ENCODE measurements at places on chromosomes 2 and 18.

DNA sequence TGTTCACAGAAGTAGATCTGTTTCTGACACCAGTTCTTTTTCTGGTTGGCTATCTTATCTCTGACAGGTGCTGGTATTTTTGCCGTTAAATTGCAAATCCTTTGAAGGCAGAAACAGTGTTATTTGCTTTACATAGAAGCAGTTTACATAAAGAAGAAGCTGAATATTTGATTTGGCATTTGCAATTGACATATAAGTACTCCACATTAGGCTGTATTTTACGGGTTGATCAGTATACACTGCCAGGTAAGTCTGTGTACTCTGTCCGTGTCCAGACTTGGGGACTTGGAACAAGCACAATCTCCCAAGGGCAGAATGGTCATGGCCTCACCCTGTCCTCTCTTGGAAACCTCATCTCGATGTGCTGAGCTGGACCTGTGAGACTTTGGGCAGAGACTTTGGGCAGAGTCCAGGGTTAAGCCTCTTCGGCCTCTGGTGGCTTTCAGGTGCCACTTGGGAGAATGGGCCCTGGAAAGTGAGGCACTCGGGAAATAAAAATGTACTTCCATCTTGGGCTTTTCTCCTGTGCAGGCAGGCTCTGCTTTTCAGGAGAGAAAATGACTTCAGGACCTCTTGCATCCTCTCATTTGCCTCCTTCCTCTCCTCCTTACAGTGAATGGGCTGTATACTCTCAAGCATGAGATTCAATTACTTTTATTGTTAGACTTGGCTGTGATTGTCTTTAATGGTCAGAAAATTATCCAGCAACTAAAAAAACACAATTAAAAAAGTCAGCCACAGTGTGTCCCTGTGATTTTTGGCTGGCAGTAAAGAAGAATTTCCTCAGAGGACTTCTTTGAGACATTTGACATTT, 108.5 kb downstream of the RAPGEF4 start:
- DNase-seq: no peak

GRCh38 chr2:200765995-200766660, 45.6 kb upstream of the BZW1 start:
- DNase-seq: peak; percentile 25

DNA sequence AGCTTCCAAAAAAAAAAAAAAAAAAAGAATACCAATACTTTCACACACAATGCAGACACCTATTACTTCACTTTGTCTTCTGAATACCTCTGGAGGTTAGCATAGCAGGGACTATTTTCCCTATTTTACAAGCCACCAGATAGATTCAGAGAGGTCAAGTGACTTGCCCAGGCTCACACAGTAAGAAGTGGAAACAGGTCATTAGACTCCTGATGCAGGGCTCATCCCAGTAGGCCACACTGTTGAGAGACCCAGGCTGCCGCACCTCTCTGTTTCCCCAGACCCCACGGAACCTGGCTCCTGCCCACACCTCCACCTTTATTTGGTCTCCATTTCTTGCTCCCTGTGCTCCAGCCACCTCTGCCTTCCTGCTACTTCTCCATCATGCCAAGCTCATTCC, 19.4 kb downstream of the SMYD1 start:
- no peak for DNase-seq

DNA sequence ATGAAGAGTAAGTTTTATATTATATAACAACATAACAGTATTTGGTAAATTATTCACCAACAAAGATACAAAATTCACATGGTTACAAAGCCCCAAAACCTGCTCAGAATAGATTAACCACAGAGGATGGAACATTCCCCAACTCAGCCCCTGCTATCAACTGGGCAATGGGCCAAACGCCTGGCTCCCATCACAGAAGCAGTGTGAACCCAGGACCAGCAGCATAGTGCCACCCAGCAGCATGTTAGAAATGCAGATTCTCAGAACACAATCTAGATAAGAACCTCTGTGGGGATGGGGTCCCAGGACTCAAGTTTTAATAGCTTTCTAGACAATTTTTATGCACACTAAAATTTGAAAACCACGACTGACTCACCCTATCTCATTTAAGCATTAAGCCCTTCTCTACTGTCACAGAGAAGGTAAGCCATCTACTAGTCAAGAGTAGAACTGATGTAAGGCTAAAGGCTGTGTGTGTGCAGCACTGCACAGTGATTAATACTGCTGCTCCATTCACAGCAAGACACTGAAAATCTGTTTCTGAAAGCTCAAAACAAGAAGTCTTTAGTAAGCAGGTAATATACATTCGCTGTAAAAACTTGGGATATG, 15.2 kb downstream of the AFG3L2 start:
- DNase-seq: peak; percentile 15

DNA sequence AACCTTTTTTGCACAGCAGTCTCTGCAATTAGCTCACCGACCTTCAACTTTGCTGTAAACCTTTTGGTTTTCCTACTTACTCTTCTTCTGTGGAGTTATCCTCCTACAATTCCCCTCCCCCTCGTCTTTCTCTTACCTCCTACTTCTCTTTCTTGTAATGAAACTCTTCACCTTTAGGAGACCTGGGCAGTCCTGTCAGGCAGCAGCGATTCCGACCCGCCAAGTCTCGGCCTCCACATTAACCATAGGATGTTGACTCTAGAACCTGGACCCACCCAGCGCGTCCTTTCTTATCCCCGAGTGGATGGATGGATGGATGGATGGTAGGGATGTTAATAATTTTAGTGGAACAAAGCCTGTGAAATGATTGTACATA, 8.3 kb downstream of the TBR1 start:
- DNase-seq: no peak

DNA sequence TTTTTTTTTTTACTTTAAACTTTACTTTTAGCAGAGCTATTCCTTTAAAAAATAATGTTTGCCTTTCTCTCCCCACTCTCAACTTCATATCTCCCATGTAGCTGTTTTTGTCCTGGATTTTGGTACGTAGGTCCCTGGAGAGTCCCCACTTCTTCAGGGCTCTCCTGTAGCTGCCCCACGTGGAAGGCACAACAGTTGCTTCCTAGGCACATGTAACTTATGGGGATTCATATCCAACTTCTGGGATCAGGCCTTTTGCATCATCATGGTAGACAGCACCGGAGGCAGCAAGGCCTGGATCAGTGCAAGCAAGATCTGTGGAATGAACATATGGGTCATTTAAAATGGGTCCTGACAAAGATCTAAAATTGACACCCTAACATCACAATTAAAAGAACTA, 95.7 kb downstream of the ACAA2 start:
- DNase-seq: no peak

DNA sequence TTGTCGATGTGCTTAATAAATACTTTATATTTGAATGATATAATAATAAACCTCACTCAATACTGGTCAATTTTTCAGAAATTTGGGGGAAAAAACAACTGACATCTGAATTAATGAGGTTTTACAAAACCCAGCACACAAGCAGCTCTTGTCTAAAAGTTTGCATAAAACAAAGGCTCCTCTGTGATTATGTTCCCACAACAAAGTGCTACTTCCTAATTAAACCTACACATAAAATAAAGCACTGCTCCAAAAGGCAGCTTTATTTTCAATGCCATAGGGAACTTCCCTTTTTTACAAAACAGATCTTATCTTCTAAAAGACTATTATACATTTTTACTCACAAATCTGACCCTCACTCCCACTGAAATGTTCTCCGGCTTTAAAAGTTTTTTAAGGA, 47.1 kb downstream of the LAMA1 start:
- no peak for DNase-seq

DNA sequence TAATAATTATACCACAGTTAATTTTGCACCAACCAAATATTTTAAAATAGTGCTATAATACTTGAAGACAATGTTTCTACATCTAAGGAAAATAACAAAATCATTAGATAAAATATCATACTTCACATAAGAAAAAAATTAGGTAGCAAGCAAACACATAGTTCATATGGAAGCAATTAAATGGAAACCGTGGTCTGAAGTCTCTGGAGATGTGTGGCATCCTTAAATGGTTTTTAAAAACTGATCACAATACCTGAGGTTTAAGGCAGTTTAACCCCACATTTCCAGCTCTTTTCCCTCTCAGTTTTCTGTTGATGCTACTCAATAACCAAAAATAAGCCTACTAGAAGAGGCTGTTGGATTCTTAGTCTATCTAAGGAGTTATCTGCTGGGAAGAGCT, 71.3 kb downstream of the ASXL2 start:
- DNase-seq: no peak

GRCh38 chr2:204024503-204024902, 87.9 kb downstream of the ICOS start:
- DNase-seq: peak; percentile 48

DNA sequence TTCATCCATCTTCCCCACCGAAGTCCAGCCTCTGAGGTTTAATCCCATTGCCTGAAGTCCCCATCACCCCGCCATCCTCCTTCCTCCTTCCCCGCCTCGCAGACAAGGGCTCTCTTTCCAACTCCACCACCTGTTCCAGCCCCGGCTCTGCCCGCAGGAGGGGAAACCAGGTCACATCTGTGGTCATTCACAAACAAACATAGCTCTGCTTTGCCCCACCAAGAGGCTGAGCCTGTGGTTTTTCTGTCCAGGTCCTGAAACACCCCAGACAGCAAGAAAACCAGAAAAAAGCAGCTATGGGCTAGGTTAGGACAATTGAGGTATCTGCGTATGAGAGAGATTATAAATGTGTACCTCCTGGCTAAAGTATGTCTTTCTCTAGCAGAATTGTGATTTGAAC, 144.7 kb downstream of the GLI2 start:
- DNase-seq: no peak

DNA sequence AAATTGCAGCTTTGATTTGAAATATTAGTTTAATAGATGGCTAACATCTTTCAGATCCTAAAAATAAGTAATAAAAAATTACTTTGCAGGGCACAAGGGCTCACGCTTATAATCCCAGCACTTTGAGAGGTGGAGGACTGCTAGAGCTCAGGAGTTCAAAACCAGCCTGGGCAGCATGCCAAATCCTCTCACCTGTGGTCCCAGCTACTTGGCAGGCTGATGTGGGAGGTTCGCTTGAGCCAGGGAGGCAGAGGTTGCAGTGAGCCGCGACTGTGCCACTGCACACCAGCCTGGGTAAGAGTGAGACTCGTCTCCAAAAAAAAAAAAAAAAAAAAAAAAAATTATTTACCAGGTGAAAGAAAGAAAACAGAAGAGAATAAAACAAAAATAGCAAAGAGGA, 449.8 kb downstream of the NRXN1 start:
- DNase-seq: no peak

DNA sequence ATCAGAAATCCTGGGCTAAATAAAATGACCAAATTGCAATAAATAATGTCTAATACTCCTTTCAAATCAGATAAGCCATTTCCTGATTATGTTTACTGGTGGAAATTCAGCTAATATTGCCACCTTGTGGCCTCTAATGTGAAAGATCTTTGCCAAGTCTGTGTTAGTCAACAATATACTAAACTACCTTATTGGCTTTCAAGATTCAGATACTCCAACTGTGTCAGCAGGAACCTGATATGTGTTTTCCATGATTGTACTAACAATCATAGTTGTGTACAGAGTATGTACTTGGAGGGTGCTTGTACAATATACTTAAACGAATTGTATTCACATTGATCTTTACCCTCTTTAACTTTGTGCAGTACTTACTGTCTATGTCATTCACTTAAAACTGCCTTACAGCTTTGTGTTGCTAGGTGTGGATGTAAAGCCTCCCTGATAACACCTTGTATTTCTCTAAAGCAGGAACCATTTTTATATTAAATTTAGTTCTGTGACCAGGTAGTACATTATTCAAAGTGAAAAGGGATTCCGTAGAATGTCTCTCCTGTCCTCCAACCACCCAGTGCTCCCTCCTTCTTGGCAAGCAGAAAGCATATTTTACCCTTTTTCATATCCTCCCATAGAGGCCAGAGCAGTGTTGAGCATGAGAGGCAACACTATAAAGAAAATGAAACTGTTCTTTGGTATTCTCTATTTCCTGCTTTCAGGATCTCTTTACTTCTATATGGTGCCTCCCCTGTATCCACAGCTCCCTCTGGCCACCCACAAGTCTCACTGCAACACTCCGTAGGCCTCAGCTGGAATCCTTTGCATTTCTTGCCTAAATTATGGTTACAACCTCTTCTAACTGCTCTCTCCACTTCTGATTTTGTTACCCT, 75.2 kb upstream of the C2orf15 start:
- peak; percentile 67 for DNase-seq

GRCh38 chr2:193336781-193337180, 1142.0 kb upstream of the TMEFF2 start:
- DNase-seq: no peak

- DNase-seq: no peak
Observed at GRCh38 chr2:233473386-233473791, 93.2 kb downstream of the USP40 start.

GRCh38 chr2:172624996-172625395, 69.1 kb downstream of the PDK1 start:
- DNase-seq: peak; percentile 77

DNA sequence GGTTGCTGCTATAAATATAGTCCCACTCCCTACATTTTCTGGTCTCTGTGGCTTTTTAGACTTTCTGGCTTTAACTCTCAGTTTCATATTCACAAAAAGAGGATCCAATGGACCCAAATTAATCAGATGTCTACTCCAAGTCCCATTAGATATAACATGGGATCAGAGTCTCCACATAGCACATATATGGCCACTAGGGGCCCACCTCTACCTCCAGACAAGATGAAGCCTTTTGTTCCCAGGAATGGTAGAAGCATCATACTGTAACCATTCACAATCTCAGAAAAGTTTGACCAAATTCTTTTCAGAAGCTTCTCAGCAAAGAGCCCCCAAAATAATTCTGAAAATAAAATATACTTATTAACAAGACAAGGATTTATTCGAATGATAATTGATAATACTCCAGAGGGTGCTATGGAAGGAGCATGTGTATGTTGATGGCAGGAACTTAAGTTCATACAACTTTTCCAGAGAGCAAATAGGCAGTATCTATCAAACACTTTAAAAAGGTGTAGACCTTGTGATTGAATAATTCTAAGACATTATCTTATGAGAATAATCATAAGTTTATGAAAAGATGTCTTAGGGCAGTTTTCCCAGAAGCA, 382.3 kb upstream of the CRIM1 start:
- DNase-seq: peak; percentile 46

DNA sequence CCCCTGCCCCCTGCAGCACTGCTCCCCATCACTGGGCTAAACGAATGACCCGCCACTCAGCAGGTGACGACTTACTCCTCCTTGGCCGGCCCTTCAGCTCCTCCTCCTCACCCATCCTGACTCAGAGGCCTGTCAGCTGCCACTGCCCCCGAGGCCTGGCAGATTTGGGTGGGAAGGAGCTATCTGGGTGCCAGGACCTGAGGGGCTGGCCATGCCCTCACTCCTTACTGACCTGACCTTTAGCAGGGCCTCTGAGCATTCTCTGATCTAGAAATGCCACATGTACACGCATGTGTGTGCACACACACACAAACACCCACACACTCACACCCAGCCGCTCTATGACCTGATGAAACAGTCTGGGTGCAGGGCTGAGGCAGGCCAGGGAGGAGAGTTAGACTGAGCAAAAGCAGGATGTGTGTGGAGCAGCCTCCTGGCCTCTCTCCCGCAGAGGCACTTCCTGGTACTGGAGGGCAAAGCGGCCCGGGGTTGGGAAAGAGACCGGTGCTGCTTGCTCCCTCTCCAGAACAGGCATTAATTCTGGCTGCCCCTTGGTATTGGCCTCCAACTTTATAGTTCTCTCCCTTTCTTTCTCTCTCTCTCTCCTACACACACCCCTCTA, 68.0 kb downstream of the ZFP36L2 start:
- DNase-seq: peak; percentile 85

- DNase-seq: no peak
Observed at GRCh38 chr2:218265626-218266025, 4.3 kb downstream of the AAMP start.
